ENCODE measurements at places on chromosomes 4 and X. TPM values are rescaled to one million over a fixed set of nuclear protein-coding genes. Genes with fewer than 3 reads are reported as not detected.

IRS4 gene
- not detected for total RNA-seq

PAGE4 gene
- not detected for total RNA-seq

SSX4 gene
- not detected for total RNA-seq

BEND4 gene
- 0.05 TPM for total RNA-seq

CHRDL1 gene
- total RNA-seq: 0.05 TPM

DNA sequence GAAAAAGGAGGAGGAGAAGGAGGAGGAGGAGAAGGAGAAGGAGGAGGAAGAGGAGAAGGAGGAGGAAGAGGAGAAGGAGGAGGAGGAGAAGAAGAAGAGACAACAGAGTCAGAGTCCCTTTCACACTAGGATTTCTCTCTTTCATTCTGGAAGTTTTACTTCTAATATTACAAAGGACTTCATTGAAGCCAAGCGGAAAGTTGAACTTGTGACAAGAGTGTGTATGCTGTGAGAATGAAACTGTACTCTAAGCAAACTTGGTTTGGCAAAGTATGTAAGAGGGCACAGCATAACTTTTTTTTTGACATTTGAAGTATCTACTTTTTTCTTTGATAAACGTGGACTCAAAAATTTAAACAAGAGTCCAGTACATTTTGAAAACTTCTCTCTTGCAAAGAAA is 48.0 kb downstream of the CXCL8 start:
- DNase-seq: no peak

- no peak for DNase-seq
Observed at GRCh38 chr4:55396308-55397125, 760 bp downstream of the TMEM165 start.

DNA sequence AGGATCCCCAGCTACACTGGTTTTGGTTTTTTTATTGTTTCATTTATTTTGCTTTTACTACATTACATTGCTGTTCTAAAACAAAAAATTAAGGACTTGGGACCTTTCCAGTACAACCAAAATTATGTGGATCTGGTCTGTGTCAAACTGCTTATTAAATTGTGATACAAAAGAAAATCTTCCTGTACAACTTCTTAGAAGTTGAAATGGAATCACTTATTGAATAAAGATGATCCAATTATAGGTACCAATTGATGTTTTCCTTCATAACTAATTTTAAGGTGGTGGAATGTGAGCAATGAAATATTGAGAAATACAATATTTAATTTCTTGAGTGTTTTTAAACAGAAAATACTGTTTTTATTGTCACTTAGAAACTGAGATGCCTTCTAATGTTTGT is 67.3 kb downstream of the C4orf46 start:
- DNase-seq: no peak

DNA sequence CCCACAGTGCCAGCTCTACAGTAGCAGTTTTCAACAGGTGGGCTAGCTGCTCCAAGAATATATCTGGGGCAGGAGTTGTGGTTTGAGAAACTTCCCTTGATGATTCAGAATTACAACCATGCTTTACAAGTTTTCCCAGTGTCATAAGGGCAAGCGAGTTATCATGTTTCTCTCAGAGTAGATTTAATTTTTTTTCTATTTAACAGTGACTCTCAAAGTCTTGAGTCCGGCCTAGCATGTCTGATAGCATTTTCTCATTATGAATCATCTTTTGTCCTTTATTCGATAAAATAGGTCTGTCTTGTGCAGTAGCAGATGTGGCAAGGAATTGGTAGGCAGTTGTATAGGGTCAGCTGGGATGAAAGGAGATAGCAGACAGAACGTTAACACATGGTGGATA is 62.2 kb upstream of the SPANXD start:
- no peak for DNase-seq

GRCh38 chr4:88251924-88252323 is 32.4 kb downstream of the PPM1K start:
- no peak for DNase-seq

DNA sequence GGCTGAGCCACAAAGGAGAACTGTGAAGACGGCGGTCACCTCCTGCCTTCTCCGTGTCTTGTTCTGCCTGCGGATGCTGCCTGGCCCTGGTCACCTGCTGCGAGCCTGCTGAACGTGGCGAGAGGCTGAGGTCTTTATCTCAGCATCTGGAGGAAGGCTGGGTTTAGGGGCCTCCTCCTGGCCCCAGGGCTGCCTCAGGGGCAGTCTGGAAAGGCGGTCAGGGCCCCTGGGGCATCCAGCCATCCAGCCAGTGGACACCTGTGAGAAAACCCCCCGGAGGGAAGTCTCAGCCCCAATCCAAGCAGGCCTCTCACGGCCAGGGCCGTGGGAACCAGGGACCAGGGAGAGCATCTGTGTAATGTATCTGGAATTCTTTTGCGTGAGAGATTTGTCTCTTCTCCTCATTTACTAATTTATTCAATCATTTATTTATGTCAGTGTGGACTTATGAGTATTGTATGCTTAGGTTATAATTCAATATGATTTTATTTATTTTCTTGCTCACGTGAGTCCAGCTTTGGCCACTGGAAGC is 11.3 kb downstream of the PDE6B start:
- DNase-seq: no peak

DNA sequence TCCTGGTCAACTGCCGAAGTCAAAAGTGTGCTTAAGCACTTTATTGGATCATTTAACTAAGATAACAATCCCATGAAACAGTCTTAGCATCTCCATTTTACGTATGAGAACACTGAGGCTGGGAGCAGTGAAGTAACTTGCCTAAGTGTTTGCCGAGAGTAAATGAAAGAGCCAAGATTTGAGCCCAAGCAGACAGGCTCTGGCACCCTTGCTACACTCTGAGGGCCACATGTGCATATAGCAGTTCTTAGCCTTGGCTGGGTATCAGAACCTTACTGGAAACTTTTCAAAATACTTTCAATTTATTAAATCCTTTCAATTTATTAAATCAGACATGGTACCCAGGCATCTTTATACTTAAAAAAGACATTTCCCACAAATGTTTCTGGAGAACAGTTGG is 225.9 kb downstream of the NR3C2 start:
- DNase-seq: no peak

GRCh38 chrX:138026211-138026610 is 460.3 kb downstream of the ZIC3 start:
- DNase-seq: no peak

- no peak for DNase-seq
Observed at GRCh38 chrX:40581336-40581920, 658 bp downstream of the ATP6AP2 start.

Data from HCT116 (cell line).